Fibroblast of the conjunctiva (primary cell): ENCODE measurements at places on chromosomes 3 and 15.

GRCh38 chr15:77295446-77295845 is 124.5 kb downstream of the PEAK1 start:
- DNase-seq = no peak

DNA sequence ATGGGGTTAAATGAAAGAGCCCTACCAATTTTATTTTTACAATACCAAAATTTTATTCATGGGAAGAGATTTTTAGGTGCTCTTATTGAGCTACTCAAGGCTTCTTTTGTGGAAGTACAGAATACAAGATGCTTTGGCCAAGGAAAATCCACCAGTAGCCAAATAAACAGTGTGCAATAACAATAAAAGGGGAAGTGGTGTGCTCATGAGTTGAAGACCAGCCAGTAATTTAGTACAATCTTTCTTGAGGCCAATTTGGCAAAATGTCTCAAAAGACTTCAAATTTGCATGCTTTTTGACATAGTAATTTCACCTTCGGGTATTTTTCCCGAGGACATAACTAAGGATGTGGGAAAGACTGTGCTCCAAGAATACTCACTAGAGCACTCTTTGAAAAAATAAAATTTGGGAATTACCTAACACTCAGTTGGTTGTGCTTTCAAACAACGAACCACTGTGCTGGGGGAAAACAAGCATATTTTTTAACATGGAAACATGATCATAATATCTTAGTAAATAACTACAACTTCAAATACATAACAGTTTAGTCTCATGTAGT is 294.0 kb downstream of the DIPK2A start:
- DNase-seq = no peak

GRCh38 chr15:73368301-73369136 is at the start of gene HCN4:
Gene HCN4 (minus strand): TSS chr15:73368958. CDS start chr15:73368270, 688 bp downstream.
- DNase-seq = no peak

- DNase-seq = no peak
Observed at GRCh38 chr15:59792359-59792758, 103.2 kb upstream of the BNIP2 start.

GRCh38 chr15:58457466-58457965 is 25.7 kb downstream of the LIPC start:
- DNase-seq = no peak

DNA sequence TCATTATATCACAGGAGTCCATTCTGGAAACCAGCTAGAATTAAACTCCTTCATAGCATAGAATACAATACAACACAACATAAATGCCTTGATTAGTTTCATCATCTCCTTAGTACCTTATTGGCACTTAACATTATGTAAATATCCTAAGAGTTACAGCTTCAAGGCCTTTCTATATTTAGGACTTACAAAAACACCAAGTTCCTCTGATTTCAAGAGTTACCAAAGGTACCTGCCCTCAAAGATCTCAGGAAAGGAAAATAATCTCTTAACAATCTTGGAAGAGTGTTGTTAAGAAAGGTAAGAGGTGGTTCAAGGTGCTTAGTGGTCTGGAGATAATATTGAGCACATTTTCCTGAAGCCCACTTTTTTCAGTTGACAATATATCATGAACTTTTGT is 477.7 kb downstream of the IGSF11 start:
- DNase-seq = no peak

GRCh38 chr3:144586382-144586781 is 614.8 kb downstream of the DIPK2A start:
- peak; percentile 84 for DNase-seq

DNA sequence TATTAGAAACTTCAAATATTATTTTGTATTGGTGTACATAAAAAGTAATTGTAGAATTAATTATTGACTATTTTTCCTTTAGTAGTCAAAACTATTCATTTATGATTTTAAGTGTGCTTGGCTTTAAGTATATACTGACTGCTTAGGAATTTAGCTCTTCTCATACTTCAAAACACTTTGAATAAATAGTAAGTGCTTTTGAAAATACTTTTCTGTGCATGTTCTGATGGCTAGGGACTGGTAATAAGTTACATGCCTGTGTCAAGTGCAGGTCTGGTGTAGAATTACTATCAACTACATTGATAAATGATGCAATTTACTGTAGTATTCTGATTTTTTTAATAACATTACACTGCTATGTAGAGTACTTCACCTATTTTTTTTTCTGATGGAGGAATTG is 397.6 kb upstream of the SGO1 start:
- DNase-seq = no peak

DNA sequence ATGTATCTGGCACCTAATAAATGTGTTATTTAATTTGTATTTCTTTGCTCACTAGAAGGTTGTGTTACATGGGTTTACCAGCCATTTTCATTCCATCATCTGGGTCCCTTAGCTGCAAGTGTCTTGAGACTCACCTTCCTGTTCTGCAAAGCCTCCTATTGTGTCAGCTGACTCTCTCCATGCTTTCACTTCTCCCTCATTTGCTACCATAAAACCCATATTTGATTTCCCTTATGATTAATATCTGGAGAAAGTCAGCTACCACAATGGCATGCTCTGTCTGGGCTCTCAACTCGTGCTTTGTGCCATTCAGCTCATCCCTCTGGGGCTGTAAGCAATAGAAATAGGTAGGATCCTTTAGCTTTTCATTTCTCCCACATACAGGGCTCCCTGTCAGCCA is 79.5 kb upstream of the EIF1B start:
- DNase-seq = no peak

DNA sequence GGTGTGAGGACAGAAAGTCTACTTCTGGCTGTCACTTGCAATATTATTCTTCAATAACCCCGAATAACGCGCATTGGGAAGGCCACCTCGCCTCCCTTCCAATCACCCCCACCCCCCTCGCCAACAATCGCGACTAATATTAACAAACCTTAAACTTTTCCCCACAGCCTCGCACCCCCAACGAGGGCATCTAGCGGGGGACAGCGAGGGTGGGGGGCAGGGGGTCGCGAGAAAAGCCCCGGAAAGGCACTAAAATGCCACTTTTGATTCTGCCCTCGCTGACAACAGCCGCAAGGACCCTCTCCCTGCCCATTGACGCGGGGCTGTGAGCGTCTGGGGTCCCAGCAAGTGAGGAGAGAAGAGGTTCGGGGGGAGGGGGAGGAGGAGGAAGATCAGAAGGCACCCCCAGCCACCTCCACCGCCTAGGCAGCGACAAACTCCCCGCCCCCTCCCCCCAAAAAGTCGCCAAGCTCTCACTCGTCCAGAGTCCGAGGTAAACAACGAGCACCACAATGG is 868 bp downstream of the SATB1 start:
- DNase-seq = no peak

DNA sequence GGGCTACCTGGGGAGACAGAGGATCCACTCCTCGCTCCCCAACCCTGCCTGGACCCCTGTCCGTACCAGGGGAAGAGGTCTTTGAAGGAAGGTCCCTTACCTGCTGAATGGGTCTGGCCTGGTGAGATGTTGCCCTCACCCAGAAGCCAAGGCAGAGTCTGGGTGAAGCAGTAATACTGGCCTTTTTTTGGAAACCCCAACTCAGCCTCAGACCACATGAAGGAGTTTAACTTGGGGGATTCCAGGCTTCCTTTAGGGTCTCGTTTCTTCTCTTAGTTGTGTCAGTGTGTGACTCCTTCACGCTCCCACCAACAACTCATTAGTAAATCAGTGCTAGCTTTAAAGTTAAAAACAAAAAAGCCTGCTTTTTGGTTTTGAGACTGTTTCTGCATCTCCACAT is 45.6 kb downstream of the RTP1 start:
- no peak for DNase-seq
